ENCODE measurements at places on chromosomes 16 and 17.

GRCh38 chr17:61208301-61209105 is 191.1 kb upstream of the TBX2 start:
- no peak for DNase-seq

DNA sequence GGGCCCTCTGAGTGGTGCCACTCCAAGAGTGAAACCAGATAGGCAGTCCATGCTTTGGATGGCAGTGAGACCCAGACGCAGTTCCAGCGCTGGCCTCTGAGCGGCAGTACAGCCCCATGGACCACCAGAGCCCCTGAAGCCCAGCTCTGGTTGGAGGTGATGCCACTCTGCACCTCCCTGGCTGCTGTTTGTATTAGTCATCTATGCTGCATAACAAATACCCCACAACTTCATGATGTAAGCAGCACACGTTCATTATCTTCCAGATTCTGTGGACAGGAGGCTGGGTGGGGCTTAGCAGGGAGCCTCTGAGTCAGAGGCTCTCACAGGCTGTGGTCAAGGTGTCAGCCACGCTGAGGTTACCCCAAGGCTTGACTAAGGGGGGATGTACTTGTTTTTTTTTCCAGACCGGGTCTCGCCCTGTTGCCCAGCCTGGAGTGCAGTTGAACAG is 5.1 kb upstream of the NME4 start:
- DNase-seq = no peak

DNA sequence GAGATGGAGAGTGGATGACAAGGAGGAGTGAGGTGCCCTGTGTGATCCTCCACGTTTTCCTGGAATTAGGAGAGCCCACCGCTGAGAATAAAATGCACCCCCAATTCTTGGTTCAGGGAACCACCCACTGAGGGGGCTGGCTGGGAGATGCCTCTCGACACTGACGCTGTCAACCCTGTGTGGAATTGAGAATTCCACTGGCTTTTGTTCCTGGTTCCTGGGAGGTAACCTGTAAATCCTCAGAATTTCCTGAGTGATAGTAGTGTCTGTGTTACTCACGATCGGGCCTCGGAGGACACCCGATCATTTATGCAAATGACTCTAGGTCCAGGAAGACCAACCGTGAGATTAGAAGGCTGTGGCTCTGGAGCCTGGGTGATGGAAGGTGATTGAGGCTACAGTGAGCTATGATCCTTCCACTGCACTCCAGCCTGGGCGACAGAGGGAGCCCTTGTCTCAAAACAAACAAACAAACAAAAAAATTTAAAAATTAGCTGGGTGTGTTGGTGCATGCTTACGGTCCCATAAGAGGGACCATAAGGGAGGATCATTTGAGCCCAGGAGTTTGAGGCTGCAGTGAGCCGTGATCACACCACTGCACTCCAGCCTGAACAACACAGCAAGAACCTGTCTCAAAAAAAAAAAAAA is 11.7 kb upstream of the PRPSAP1 start:
- DNase-seq = no peak

- no peak for DNase-seq
These were observed 2.8 kb downstream of the DNAJA3 start for GRCh38 chr16:4428500-4428899.

GRCh38 chr17:1422885-1423284 is 22.9 kb upstream of the YWHAE start:
- DNase-seq = peak; percentile 95

DNA sequence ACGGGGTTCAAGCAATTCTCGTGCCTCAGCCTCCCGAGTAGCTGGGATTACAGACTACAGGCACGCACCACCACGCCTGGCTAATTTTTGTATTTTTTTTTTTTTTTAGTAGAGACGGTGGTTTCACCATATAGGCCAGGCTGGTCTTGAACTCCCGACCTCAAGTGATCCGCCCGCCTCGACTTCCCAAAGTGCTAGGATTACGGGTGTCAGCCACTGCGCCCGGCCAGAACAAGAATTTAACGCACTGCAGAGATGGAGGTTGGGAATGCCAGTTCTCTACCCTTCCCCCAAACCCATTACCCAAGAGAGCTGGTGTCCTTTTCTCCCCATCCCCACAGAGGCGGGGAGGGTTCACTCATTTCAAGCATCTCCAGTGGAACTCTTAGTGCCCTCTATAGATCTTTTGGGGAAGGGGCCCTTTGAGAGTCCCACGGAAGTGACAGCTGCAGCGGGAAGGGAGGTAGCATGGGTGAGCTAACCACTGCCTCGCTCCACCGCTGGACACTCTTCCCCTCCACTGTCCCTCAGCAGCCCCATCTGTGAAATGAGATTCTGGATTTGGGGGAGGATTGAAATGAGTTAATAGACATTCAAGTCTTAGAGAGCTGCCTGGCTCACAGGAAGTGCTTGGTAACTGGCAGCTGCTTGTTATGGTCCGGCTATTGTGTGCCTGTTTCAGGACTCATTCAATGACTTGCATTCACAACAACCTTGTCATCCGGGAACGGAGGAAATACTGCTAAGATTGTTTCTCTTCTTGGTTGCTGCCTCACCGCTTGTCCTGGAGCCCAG is 3.5 kb upstream of the UBALD2 start:
- DNase-seq = peak; percentile 87

- DNase-seq = no peak
These were observed 182.3 kb downstream of the PHKB start for GRCh38 chr16:47643323-47644000.

GRCh38 chr16:49546735-49547134 is 173.1 kb downstream of the C16orf78 start:
- no peak for DNase-seq

GRCh38 chr16:13453325-13453724 is 466.6 kb upstream of the ERCC4 start:
- DNase-seq = no peak

DNA sequence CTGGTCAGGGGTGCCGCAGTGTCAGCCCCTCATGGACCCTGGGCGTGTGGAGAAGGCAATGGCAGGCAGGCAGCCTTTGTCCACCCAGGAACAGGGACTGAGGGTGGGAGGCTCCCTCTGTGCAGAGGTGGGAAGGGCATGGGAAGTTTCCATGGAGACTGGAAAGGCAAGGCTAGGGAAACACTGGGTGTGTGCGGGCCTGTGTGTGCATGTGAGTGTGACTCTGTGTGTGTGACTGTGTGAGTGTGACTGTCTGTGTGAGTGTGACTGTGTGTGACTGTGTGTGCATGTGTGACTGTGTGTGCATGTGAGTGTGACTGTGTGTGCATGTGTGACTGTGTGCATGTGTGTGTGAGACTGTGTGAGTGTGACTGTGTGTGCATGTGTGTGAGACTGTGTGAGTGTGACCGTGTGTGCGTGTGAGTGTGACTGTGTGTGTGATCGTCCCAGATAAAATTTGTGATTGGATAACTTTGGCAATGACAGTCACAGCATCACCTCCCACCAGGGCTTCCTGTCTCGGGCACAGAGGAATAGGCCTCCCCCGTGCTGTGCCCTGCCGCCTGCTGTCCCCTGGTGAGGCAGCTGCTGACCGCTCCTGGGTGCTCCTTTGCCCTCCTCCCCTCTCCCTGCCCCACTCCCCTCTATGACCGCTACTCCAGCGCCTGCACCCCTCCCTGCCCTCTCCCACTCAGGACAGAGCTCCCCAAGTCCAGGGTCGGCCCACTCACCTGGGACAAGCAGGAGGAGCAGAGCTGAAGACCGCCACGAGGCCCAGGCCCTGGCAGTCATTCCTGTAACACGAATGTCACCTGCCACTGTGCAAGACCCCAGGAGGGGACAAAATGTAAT is 698 bp downstream of the CD300C start:
- no peak for DNase-seq

- DNase-seq = no peak
These were observed 8.8 kb upstream of the JPT1 start for GRCh38 chr17:75163074-75163473.

DNA sequence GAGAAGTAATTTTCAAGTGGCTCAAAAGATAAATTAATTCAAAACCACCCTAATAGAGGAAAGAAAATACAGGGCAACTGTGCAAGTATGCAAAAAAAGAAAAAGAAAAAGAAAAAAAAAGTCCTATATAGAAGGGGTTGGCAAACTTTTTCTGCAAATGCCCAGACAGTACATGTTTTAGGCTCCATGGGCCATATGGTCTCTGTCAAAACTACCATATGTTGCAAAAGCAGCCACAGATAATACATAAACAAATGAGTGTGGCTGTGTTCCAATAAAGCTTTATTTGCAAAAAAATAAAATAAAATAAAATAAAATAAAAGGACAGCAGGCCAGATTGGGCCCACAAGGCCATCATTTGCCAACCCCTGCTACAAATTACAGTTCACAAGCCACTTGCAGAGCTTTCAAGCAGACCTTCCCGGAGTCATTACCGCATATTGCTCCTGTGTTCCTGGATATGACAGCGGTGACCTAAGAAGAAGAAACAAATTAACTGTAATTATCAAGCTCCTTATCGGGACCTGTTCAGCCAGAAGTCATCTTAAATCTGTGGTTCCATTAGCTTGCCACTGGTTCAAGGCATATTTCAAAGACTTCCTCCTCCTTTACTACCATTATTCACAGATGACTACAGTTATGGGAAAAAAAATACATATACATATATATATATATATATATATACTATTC is 15.9 kb downstream of the ZC3H7A start:
- no peak for DNase-seq

Data from glomerular endothelial cell (primary cell).